CD4-positive, alpha-beta T cell treated with Interleukin-6 for 4 hours (primary cell): ENCODE measurements at places on chromosomes 3 and 15.

- no peak for DNase-seq
These were observed 84.8 kb upstream of the IQSEC1 start for GRCh38 chr3:13157986-13158385.

- DNase-seq, result no peak
These were observed 212.0 kb downstream of the XXYLT1 start for GRCh38 chr3:195059006-195059350.

GRCh38 chr15:65264863-65265430, 21.7 kb downstream of the PARP16 start:
- DNase-seq, result no peak

DNA sequence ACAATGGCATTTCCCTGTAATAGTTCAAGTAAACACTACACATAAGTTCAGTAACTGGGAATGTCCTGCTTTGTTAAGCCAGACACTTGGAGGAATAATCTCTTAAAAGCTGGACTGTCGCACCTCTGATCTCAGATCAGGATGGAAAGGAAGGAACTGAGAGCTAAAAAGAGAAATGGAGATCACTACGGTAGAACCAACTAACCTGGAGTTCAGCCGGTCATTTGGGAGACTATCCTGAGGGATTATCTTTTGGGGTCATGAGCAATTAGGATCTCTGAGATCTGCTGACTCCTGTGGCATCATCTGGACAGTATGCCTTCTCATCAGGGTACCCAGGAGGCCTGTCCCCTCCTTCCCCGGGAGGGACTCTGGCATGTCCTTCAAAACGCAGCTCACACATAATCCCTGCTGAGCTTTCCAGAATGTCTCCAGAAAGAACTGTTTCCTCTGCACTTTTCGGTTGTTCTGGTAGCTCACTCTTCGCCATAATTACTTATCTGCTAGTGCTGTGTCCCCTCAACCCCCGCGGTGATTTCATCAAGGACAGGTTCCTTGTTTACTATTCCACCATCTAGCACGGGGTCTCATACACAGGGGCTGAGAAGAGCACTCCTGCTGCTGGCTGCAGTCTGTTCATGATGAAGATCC, 115.6 kb downstream of the SENP2 start:
- no peak for DNase-seq

- DNase-seq, result no peak
These were observed 429 bp downstream of the CPN2 start for GRCh38 chr3:194350726-194351071.

DNA sequence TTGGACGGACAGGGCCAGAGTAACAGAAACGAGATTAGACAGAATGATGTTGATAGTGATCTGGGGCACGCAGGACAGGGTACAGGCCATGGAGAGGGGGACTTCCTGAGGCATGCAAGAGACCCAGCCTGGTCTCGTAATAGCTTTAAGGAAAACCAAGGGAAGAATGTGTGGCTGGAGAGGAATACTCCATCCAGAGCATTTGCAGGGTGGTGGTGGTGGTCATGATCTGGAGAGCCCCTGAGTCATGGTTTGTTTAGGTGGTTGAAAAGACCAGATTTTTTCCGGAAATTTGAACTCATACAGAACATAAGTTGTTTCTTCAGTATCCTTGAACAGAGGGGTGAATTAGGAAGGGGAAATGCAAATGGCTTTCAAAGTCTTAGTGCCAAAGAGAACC, 138.5 kb downstream of the DUT start:
- no peak for DNase-seq

- no peak for DNase-seq
These were observed 128.4 kb downstream of the CTNNB1 start for GRCh38 chr3:41327718-41328117.

DNA sequence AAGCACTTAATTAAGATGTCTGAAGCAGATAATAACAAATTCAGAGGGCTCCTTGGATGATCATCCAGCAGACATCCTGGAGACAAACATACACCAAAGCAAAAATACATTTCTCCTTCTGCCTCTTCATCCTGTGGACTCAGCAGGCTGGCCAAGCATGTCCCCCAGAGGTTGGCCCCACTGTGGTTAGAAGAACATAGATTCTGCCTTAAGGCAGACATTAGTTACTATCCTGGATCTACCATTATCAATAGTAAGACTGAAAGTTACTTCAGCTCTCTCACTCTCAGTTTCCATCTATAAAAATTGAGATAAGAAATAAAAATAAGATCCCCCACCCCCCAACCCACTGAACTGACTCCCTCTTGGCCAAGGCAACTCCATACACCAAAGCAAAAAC, 28.6 kb upstream of the TGFBR2 start:
- DNase-seq, result no peak

GRCh38 chr3:135806317-135806716, 159.2 kb upstream of the PPP2R3A start:
- no peak for DNase-seq

- no peak for DNase-seq
These were observed 15.4 kb upstream of the STARD5 start for GRCh38 chr15:81339321-81339720.

GRCh38 chr15:40695469-40695890, 506 bp downstream of the RAD51 start:
- DNase-seq, result no peak

DNA sequence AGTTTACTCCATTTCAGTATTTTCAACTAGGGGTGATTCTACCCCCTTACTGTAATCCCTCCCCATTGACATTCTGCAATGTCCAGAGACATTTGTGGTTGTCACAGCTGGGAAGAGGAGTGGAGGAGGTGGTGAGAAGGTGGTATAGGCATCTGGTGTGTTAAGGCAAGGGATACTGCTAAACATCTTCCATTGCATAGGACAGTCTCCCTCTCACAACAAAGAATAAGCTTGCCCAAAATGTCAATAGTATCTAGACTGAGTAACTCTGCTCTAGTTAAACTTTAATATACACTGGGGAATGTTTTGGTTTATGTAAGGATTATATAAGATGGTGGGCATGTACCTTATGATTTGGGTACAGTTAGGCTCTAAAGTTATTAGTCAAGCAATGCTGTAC, 737.6 kb downstream of the ROBO1 start:
- DNase-seq, result no peak

GRCh38 chr3:36373084-36373483, 7.2 kb upstream of the STAC start:
- no peak for DNase-seq

GRCh38 chr3:182713743-182714517, 79.4 kb upstream of the ATP11B start:
- no peak for DNase-seq

DNA sequence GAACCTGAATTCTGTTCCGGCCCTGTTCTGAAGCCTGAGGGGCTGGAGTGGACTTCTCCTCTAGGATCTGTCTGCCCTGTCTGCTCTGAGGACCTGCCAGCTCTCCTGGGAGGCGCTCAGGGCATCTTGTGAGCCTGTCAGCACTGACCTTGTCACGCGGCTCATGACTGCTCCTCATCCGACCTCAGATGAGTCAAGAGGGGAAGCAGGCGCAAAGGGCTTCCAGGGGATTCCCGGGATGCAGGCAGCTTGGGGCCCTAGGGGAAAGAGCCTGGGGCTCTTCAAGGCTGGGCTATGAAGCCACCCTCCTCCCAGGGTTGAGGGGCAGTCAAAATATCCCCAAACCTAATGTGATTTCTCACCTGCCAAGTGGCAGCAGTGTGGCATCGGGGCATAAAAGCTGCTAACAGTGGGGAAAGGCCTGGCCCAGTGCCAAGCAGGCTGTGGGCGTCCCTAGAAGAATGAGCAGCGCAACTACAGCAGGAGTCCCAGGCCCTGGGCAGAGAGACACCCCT, 27.6 kb upstream of the ANKDD1A start:
- DNase-seq, result peak; percentile 87

DNA sequence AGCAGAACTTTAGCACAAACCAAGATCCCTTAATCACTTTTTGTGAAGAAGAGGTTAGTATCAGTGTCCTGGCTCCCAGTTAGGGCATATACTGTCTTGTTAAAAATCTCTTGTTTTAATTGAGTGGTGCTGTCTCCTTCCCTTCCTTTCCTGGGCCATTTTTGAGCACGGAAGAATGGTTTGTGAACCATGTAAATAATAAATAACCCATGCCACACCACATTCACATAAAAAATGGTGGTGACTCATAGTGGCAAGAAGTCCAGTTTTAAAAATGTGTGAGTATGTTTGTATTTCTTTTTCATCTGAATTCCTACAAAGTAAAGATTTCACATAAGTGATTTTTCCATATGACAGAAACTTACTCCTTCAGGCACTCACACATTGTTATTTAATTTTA, 59.1 kb upstream of the SPRED1 start:
- DNase-seq, result no peak
